Hematopoietic multipotent progenitor cell treated with erythropoietin and hydrocortisone succinate and interleukin-3 and kit ligand, for 8 days (in vitro differentiated cells): ENCODE measurements at places on chromosomes 4 and X.
A peak's percentile ranks its signal among the peaks of the same experiment; 100 is the strongest.

DNA sequence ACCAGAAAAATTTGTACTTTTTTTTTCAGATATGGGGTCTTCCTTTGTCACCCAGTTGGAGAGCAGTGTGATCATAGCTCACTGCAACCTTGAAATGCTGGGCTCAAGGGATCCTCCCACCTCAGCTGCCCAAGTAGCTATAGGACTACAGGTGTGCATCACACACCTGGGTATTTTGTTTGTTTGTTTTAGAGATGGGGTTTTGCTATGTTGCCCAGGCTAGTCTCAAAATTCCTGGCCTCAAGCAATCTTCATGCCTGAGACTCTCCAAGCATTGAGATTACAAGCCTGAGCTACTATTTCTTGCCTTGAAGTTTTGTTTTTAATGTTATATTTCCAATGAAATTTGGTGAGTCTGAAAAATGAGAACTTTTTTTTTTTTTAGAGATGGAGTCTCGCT lies 847.8 kb downstream of the TRIML1 start:
- DNase-seq, result no peak

DNA sequence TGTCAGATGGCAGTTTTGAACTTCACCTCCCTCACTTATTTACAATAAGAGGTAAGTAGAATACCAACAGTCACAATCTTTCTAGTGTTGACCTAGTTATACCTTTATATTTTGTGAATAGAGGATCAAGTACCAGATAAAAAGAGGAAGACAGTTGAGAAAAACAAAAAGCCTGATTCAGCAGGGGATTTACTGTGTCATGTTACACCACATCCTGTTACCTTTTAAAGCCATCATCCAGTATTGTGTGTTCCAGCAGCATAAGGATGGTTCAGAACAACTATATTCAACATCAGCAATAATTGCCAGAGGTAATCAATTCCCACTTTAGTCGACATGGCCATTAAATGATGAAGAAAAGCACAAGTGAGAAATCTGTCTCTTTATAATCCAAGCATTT lies 21.3 kb upstream of the CXCL6 start:
- DNase-seq, result no peak

- peak; percentile 57 for DNase-seq
These were observed 17.3 kb downstream of the CTPS2 start for GRCh38 chrX:16695079-16695676.

- DNase-seq, result no peak
These were observed 159.1 kb upstream of the LEF1 start for GRCh38 chr4:108327642-108328382.

GRCh38 chrX:105114554-105115130 lies 105.9 kb downstream of the TEX13A start:
- DNase-seq, result no peak

- peak; percentile 41 for DNase-seq
These were observed 8.6 kb upstream of the ZXDA start for GRCh38 chrX:57918750-57919436.

DNA sequence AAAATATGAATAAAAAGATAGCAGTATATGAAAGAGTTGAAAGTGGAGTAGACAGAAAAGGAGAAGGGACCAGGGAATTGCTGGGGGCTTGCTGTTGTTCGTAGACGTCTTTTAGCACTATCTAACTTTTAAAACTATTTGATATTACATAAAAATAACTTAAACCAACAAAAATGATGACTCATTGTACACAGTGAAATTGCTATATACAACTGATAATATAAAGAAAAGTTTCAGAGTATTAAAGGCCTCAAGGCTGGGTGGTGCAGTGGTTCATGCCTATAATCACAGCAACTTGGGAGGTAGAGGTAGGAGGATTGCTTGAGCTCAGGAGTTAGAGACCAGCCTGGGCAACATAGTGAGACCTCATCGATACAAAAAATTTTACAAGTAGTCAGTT lies 5.2 kb downstream of the TRPC3 start:
- DNase-seq, result no peak

DNA sequence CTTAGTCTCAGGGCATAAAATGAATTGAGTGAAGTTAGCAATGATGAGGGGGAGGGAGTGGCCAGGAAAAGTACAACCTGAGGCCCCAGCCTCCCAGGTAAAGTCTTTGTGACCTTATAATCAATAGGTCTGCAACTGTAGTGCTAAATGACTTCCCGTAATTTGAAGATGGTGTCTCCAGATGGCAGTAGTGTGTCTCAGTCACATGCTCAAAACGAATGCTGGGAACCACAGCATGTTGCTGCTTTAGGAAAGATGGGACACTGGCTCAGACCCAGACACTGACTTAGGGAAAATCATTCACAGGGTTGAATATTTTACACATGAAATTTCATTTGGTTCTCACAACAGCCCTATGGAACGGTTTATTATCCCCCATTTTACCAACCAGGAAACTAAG lies 10.3 kb downstream of the SRPX2 start:
- DNase-seq, result peak; percentile 27
